ENCODE measurements at places on chromosomes 2 and 18.
A peak's percentile ranks its signal among the peaks of the same experiment; 100 is the strongest.

DNA sequence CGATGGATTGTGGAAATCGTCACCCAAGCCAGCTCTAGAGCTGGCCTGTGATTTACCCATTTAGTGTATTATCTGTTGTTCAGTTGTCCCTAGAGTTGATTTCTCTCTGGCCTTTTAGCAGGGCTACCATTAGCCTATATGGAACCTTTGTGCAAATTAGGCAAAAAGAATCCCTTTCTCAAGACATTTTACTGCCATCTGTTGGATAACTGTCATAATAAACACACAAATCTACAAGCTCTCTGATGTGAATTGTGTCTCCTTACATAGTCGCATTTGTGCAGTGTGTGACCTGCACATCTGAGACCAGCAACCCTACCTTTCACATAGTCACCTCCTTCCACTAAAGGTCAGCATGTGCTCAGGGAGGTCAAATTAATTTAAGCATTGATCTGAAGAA is 34.0 kb downstream of the LOXHD1 start:
- no peak for DNase-seq

- peak; percentile 42 for DNase-seq
Observed at GRCh38 chr18:57784034-57784800, 18.9 kb downstream of the ATP8B1 start.

DNA sequence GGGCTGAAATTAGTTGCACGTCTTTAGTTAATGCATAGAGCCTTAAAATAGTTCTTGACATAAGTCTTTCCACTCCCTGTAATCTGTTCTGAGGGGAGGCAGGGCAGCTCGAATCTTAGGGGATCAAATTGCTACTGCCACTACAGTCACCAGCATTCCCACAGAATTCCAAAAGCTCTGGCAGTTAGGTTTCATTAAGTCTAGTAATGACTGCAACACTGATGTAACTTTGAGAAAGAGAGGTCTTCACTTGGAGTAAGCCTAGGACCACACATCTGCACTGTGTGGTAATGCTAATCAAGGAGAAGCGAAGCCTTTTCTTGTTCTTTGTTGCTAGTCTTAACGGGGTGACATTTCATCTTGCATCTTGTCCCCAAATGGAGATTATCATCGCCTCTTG is 19.3 kb upstream of the NCK2 start:
- DNase-seq: no peak

GRCh38 chr18:8084160-8084559 is 517.0 kb downstream of the PTPRM start:
- peak; percentile 79 for DNase-seq

DNA sequence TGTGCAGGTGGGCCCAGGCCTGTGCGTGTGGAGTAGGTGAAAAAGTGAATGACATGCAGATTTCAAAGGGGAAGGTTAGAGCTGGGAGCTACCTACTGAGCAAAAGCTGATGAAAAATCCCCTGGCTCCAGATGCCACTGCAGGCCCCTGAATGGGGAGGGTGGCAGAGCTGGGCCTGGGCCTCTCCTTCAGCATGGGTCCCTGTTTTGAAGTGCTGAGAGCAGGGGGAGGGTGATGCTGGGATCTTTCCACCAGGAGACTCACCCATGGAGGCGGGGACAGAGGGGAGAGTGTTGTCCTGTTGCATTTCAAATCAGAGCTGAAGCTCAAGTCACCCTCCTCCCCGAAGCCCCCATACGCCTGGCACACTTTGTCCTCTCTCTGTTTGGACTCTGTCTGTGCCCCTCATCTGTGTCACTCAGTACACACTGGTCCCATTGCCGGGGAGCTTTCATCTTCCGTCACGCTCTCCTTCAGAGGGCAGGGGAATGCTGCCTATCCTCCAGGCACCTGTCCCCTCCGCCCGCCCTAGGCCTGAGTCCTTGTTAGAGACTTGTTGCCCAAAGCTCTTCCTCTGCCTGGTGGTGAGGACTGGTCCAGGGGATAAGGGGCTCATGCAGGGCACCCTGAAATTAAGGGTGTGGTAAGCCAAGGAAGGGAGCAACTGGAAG is 206.6 kb downstream of the HAUS1 start:
- DNase-seq: no peak

- no peak for DNase-seq
Observed at GRCh38 chr2:83221258-83221657, 1237.8 kb downstream of the SUCLG1 start.

GRCh38 chr2:124805060-124805459 is 780.0 kb downstream of the CNTNAP5 start:
- no peak for DNase-seq

- no peak for DNase-seq
Observed at GRCh38 chr2:34604164-34604563, 1005.1 kb upstream of the FAM98A start.

GRCh38 chr2:147224070-147224469 is 620.8 kb upstream of the ACVR2A start:
- DNase-seq: no peak

DNA sequence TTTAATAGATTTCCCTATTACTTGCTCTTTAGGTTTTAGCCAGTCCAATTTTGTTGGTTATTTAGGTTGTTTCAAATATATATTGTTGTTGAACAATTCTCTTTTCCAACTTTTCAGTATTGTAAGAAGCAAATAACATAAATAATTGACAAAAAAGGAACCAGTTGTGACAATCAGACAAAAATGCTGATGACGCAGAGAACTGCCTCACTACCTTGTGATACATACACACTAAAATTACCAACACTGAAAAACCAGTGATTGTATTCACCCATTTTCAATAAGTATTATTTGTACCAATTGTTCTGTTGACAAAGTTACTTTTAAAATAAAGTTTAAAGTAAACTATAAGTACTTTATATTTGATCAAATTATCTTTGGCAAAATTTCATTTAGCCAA is 43.1 kb upstream of the NABP1 start:
- no peak for DNase-seq

DNA sequence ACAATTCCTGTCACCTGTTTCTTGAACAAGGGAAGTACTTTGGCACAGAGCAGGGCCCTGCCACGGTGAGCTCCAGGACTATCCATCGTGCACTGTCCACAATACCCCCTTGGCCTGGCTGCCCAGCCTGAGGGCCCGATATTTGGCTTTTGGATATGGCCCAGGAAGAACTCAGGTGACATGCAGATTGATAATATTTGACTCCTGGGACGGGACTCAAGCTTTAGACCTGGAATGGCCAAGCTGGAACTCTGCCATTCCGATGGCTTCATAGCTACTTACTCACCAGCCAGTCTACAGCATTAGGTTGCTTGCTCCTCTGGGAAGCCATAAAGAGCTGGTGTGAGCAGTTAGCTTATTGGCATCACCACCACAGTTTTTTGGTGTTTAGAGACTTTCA is 26.6 kb downstream of the EML6 start:
- DNase-seq: no peak
